ENCODE measurements at places on chromosomes 4 and X.

- DNase-seq: no peak
Observed at GRCh38 chr4:146108756-146109155, 66.8 kb upstream of the LSM6 start.

GRCh38 chr4:175614890-175615289, 197.2 kb downstream of the GPM6A start:
- no peak for DNase-seq

DNA sequence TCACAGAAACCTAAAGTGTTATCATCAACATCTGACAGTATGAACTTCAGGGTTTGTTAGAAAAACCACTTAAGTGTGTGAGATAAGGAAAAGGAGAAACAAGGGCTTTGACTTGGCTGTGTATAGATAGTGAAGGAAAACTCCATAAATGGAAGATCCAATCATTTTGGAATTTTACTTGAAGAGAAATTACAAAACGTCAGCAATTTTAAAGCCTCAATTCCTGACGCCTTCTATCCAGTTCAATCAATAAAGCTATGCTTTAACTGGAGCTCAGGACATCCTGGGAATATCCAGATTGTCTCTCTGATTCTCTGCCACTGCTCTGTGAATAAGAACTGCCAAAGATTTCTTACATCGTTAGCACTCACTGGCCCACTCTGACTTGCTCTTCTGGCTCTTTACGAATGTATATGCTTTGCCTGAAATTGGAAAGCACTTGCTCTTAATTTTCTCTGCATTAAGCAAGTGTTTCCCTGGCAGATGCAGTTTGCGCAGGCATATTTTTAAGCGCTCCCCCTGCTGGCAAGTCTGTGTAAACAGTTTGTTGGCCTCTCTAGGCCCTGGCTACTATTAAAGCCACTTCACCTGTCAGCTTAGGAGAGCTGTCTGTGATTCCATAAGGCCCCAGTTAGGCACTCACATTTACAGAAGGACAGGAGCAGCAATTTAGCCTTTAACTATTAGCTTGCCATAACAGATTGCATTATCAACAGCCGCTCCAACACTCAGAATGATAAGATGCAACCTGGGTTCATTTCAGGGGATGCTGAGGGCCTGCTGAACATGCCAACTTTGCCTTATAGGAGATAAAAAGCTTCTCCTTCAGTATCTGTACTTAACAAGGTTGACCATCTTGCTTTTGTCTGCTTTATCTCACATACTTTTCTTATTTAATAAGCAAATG, 251.4 kb upstream of the DDX53 start:
- peak; percentile 49 for DNase-seq

DNA sequence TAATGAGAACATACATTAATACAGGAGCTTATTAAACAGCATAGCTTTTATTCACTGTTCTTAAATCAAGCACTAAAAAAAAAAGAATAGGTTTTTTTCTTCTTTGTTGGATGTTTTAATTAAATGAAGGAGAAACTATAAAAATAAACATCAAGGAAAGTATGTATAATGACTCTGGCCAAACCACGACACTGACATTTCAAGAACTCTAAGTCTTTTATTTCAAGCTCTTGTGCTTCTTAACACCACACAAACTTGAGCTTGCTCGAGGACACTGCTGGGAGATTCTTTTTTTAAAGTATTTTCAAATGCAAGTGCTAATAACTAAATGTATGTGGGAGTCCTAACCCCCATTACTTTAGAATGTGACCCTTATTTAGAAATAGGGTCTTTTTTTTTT, 204.9 kb upstream of the PPARGC1A start:
- DNase-seq: no peak

- no peak for DNase-seq
Observed at GRCh38 chrX:53421772-53422085, 725 bp downstream of the SMC1A start.

DNA sequence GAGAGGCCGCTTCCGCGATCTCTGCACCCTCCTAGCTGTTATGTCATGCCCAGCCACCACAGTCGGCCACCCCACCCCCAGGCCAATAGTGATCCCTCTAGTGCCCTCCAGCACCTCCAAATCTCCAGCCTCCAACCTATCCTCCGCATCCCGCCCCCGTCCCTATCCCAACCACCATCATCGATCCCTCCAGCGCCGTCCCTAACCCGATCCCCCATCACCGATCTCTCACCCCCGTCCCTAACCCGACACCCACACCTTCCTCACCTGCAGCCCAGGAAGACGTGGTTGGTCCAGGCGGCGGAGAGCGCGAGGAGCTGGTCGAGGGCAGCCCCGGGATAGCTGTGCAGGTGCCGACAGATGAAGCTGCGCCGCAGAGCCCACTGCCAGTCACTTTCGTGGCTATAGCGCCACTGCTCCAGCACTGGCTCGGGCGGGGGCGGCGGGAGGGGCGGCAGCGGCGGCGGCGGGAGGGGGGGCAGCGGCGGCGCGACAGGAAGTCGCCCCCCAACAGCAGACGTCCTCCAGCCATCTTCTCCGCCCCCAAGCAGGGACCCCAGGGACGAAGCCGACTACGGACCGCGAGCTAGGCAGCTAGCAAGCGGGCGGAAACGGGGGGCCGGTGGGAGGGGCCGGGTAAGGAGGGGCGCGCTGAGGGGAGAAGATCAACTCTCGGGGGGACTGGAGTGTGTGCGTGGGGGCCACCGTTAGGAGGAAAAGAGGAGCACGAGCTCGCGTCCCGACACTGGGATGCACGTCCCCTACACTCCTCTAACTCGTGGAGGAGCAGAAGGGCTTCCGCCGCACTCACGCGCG, 552 bp downstream of the NKRF start:
- DNase-seq: peak; percentile 62

- no peak for DNase-seq
Observed at GRCh38 chr4:174358410-174358809, 74.7 kb downstream of the CEP44 start.

GRCh38 chr4:109861916-109862511, 14.1 kb downstream of the LRIT3 start:
- DNase-seq: no peak

GRCh38 chr4:123517971-123518370, 121.4 kb downstream of the SPRY1 start:
- no peak for DNase-seq

DNA sequence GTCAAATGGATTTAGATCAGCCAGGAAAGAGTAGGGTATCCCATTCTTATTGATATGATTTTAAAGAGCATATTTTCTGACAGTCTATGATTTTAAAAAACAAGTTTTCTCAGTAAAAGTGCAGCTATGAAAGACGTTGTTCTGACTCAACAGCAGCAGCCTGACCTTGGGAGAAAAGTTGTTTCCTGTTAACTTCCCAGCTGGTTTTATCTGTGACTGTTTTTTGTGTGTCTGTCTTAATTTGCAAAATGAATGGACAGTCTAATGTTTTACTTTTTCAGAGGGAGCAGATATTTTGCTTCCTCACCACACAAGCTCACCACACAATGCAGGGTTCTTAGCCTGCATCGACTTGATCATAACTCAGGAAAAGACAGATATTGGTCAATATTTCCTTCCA, 764 bp upstream of the MTHFD2L start:
- no peak for DNase-seq
